B cell (primary cell): ENCODE measurements at places on chromosomes 4 and X.

DNA sequence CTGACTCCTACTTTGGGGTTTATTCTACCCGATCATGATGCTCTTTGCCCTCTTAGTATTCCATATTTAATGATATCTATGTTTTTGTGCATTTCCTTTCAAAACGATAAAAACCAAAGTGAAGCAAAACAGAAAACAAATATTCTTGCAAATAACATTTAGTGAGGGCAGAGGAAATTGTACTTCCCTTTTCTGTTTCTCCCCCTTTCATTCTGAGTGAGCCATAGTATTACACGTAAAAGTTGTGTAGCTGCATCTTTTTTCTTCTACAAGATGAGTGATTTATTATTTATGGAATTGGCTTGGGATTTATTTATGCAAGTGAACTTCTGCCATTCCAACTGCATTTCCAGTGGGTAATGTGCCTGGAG is 109.9 kb downstream of the AFF2 start:
- H3K27ac ChIP-seq, result peak overlapping the region; percentile 80
- H3K4me3 ChIP-seq, result peak overlapping the region; percentile 5
- no peaks in the 10 kb centered on the region for H3K36me3 ChIP-seq
- DNase-seq, result no peak
- H3K4me1 ChIP-seq, result peaks cover 9% of the 10 kb centered on the region
- no peaks in the 10 kb centered on the region for H3K27me3 ChIP-seq

DNA sequence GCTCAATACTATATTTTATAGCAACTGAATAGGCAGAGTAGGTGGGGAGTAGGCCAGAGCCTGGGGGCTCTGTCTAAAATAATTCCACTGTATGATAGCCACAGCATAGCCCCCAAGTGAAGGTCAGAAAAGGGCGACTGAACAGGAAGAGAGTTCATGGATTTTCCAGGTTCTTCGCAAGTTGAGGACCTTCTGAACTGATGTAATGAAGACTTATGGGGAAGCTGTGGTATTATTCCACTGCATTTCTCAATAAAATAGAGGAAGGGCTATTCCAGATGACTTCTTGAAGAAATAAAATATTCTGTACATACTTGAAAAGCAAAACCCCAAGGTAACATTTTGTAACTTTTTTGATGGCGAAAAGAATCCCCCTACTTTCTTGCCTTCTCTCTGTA is 231.4 kb upstream of the GPC4 start:
- H3K36me3 ChIP-seq, result no peaks in the 10 kb centered on the region
- H3K4me1 ChIP-seq, result no peaks in the 10 kb centered on the region
- H3K4me3 ChIP-seq, result no peak overlapping the region
- H3K27ac ChIP-seq, result no peak overlapping the region
- H3K27me3 ChIP-seq, result no peaks in the 10 kb centered on the region

- H3K27me3 ChIP-seq, result no peaks in the 10 kb centered on the region
- H3K4me1 ChIP-seq, result no peaks in the 10 kb centered on the region
- H3K4me3 ChIP-seq, result no peak overlapping the region
- no peaks in the 10 kb centered on the region for H3K36me3 ChIP-seq
- no peak for DNase-seq
Measured at GRCh38 chr4:144104509-144105130, 35.9 kb downstream of the GYPA start.

DNA sequence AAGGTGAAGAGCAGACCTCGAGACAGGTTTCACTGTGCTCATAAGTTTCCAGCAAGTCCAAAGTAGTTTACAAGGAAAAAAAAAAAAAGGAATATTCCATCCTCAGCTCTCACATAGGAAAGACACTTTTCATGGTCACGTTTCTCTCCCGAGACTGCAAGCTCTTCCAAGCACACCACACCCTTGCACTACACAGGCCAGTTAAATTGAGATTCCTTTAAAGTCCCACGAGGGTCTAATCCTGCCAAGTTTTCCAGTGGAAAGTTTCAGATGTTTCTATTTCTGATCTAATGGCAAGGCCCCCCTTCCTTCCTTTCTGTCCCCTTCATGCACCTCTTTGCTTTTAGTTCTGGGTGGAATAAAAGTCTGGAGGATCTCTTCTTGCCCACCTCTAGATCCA is 67.9 kb upstream of the PCDH19 start:
- no peak overlapping the region for H3K4me3 ChIP-seq
- no peaks in the 10 kb centered on the region for H3K4me1 ChIP-seq
- DNase-seq, result no peak
- H3K36me3 ChIP-seq, result no peaks in the 10 kb centered on the region
- H3K27ac ChIP-seq, result no peak overlapping the region
- H3K27me3 ChIP-seq, result no peaks in the 10 kb centered on the region

GRCh38 chrX:16903274-16904022 is 33.3 kb upstream of the RBBP7 start:
- H3K36me3 ChIP-seq, result no peaks in the 10 kb centered on the region
- peak overlapping the region; percentile 24 for H3K27ac ChIP-seq
- no peaks in the 10 kb centered on the region for H3K27me3 ChIP-seq

- peak within 1 kb of the TSS; percentile 89 for H3K27ac ChIP-seq
- peaks cover 15% of the 10 kb centered on the region for H3K4me1 ChIP-seq
Measured at GRCh38 chr4:88378691-88379559, at the start of gene HERC6. Gene HERC6 (plus strand): TSS chr4:88378852. CDS start chr4:88378922, 70 bp downstream.

- H3K27ac ChIP-seq, result no peak overlapping the region
- no peaks in the 10 kb centered on the region for H3K36me3 ChIP-seq
- H3K4me3 ChIP-seq, result no peak overlapping the region
- H3K4me1 ChIP-seq, result no peaks in the 10 kb centered on the region
Measured at GRCh38 chr4:8515316-8516060, 64.7 kb upstream of the GPR78 start.

GRCh38 chrX:149541521-149542047 is 772 bp downstream of the EOLA1 start:
- peaks cover 13% of the 10 kb centered on the region for H3K4me1 ChIP-seq
- peak overlapping the region; percentile 99 for H3K27ac ChIP-seq
- no peaks in the 10 kb centered on the region for H3K36me3 ChIP-seq
- H3K4me3 ChIP-seq, result peak overlapping the region; percentile 68
- no peak for DNase-seq

GRCh38 chrX:9885150-9885549 is 82.0 kb upstream of the CLDN34 start:
- H3K27me3 ChIP-seq, result no peaks in the 10 kb centered on the region
- DNase-seq, result peak; percentile 67
- H3K27ac ChIP-seq, result no peak overlapping the region
- no peaks in the 10 kb centered on the region for H3K36me3 ChIP-seq
- no peak overlapping the region for H3K4me3 ChIP-seq

- H3K4me1 ChIP-seq, result no peaks in the 10 kb centered on the region
- no peaks in the 10 kb centered on the region for H3K36me3 ChIP-seq
- no peak overlapping the region for H3K4me3 ChIP-seq
- no peaks in the 10 kb centered on the region for H3K27me3 ChIP-seq
- H3K27ac ChIP-seq, result no peak overlapping the region
- DNase-seq, result peak; percentile 8
Measured at GRCh38 chrX:38717871-38718270, 83.4 kb upstream of the MID1IP1 start.

- H3K36me3 ChIP-seq, result no peaks in the 10 kb centered on the region
- DNase-seq, result no peak
- no peaks in the 10 kb centered on the region for H3K4me1 ChIP-seq
- H3K4me3 ChIP-seq, result no peak overlapping the region
Measured at GRCh38 chrX:88397551-88397950, 349.5 kb upstream of the CPXCR1 start.

- no peak for DNase-seq
- H3K36me3 ChIP-seq, result no peaks in the 10 kb centered on the region
- peak overlapping the region; percentile 78 for H3K27ac ChIP-seq
- H3K4me3 ChIP-seq, result peak overlapping the region; percentile 45
- peaks cover 9% of the 10 kb centered on the region for H3K4me1 ChIP-seq
- H3K27me3 ChIP-seq, result no peaks in the 10 kb centered on the region
Measured at GRCh38 chrX:75156531-75156945, 455 bp upstream of the ABCB7 start.

GRCh38 chrX:121876305-121876704 is 828.9 kb downstream of the GLUD2 start:
- H3K36me3 ChIP-seq, result no peaks in the 10 kb centered on the region
- H3K4me3 ChIP-seq, result no peak overlapping the region
- H3K27me3 ChIP-seq, result no peaks in the 10 kb centered on the region

GRCh38 chr4:37139987-37140386 is 104.6 kb upstream of the NWD2 start:
- H3K36me3 ChIP-seq, result no peaks in the 10 kb centered on the region
- no peaks in the 10 kb centered on the region for H3K27me3 ChIP-seq
- no peak overlapping the region for H3K27ac ChIP-seq
- H3K4me3 ChIP-seq, result no peak overlapping the region
- no peak for DNase-seq

DNA sequence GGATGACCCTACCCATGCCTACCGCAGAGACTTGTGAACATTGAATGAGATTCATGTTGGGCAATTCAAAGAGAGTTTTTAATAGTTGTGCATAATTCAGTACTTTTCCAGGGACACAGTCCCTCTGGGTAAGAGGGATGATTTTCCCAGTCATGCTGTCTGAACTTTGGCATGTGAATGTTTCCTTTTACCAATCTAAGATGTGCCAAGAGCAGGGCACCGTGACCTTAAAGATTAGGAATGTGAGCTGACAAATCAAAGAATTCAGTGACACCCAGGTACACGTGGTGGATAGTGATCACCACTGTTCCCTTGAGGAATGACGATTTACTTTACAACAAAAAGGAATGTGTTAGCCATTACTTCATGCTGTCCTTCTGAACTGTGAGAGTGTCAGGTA is 515.6 kb downstream of the PPARGC1A start:
- H3K4me3 ChIP-seq, result no peak overlapping the region
- no peaks in the 10 kb centered on the region for H3K4me1 ChIP-seq
- no peaks in the 10 kb centered on the region for H3K27me3 ChIP-seq
- no peaks in the 10 kb centered on the region for H3K36me3 ChIP-seq
- H3K27ac ChIP-seq, result no peak overlapping the region

GRCh38 chrX:13750204-13750603 is 15.7 kb downstream of the OFD1 start:
- H3K27me3 ChIP-seq, result no peaks in the 10 kb centered on the region
- H3K36me3 ChIP-seq, result peaks cover 45% of the 10 kb centered on the region
- no peak overlapping the region for H3K4me3 ChIP-seq
- peak; percentile 55 for DNase-seq
- peaks cover 32% of the 10 kb centered on the region for H3K4me1 ChIP-seq
- H3K27ac ChIP-seq, result no peak overlapping the region

DNA sequence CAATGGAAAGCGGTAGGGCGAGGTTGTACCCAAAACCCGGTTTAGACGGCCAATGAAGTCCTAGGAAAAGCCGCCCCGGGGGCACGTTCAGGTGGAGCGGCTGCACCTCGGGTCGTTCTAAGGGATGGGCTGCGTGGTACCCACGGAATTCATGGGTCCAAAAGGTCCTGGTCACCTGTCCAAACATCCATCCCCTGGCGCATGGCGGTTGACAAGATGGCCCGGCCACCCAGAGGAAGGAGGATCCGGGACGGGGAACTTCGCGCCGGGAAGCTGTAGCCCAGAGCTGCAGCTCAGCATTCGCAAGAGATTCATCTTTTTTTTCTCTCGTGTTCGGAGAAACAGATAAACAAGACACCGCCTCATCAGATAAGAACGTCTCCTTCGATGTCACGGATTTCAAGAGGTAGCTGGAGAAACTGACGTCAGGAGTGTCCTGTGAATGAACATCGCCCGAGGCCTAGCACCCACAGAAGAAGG is 10.9 kb downstream of the PITX2 start:
- H3K4me3 ChIP-seq, result no peak overlapping the region
- H3K4me1 ChIP-seq, result peaks cover 7% of the 10 kb centered on the region
- H3K27me3 ChIP-seq, result peaks cover 53% of the 10 kb centered on the region
- no peak for DNase-seq
- no peak overlapping the region for H3K27ac ChIP-seq
- no peaks in the 10 kb centered on the region for H3K36me3 ChIP-seq

GRCh38 chr4:125316791-125317524 is 2.2 kb downstream of the FAT4 start:
- H3K36me3 ChIP-seq, result no peaks in the 10 kb centered on the region
- peak; percentile 8 for DNase-seq
- no peaks in the 10 kb centered on the region for H3K27me3 ChIP-seq
- H3K4me3 ChIP-seq, result no peak overlapping the region
- H3K4me1 ChIP-seq, result peaks cover 38% of the 10 kb centered on the region

- no peaks in the 10 kb centered on the region for H3K36me3 ChIP-seq
- no peak overlapping the region for H3K27ac ChIP-seq
- peaks cover 4% of the 10 kb centered on the region for H3K27me3 ChIP-seq
- no peak overlapping the region for H3K4me3 ChIP-seq
Measured at GRCh38 chrX:133412665-133413064, 2.6 kb downstream of the GPC4 start.

DNA sequence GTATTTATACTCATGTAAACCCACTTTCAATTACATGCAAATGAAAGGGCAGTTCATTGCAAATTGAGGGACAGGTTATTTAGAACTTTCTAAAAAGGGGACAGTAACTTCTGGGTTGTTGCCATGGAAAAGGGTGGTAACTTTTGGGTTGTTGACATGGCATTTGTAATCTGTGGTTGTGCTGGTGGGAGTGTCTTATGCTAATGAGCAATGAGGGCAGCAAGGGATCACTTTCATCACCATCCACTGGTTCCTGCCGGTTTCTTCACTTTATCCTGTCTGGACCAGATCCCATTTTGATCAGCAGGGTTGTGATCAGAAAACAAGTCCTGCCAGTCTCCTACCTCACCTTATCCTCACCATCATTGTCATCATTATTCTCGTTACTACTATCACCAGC is 32.0 kb downstream of the EVC start:
- no peak overlapping the region for H3K4me3 ChIP-seq
- no peak overlapping the region for H3K27ac ChIP-seq
- H3K36me3 ChIP-seq, result no peaks in the 10 kb centered on the region
- H3K27me3 ChIP-seq, result no peaks in the 10 kb centered on the region

DNA sequence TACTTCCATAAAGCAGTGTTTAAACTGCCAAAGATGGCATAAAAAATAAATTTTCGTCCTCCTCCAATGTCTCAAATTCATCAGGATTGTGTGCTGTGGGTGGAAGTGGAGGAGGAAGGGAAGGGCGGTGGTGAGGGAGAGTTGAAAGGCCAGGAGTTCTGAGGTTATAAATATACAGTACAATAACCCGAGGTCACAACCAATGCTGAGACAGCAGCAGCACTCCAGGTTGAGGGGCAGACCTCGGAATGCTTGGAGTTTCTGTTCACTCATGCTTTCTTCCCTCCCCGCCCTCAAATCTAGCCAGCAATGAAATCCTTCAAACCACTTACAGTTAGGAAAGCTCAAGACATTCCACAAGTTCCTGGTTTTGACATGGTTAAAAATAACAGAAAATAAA is 134.0 kb upstream of the SMAD1 start:
- H3K36me3 ChIP-seq, result no peaks in the 10 kb centered on the region
- no peaks in the 10 kb centered on the region for H3K4me1 ChIP-seq
- H3K27ac ChIP-seq, result no peak overlapping the region

- peaks cover 8% of the 10 kb centered on the region for H3K4me1 ChIP-seq
- no peak overlapping the region for H3K27ac ChIP-seq
- no peaks in the 10 kb centered on the region for H3K27me3 ChIP-seq
- no peak for DNase-seq
Measured at GRCh38 chrX:148567229-148567628, 66.8 kb downstream of the AFF2 start.

GRCh38 chr4:18390655-18391353 is 369.2 kb upstream of the LCORL start:
- no peak for DNase-seq
- no peaks in the 10 kb centered on the region for H3K36me3 ChIP-seq
- H3K4me3 ChIP-seq, result no peak overlapping the region

- H3K27me3 ChIP-seq, result no peaks in the 10 kb centered on the region
- H3K4me3 ChIP-seq, result no peak overlapping the region
- no peak overlapping the region for H3K27ac ChIP-seq
- DNase-seq, result no peak
- H3K36me3 ChIP-seq, result no peaks in the 10 kb centered on the region
Measured at GRCh38 chrX:10243106-10243505, 86.3 kb downstream of the CLCN4 start.
